IPS DF 19.7 (cell line): ENCODE measurements at places on chromosomes 12 and 14.

- no peak for DNase-seq
Observed at GRCh38 chr14:65169351-65169750, 67.0 kb upstream of the MAX start.

DNA sequence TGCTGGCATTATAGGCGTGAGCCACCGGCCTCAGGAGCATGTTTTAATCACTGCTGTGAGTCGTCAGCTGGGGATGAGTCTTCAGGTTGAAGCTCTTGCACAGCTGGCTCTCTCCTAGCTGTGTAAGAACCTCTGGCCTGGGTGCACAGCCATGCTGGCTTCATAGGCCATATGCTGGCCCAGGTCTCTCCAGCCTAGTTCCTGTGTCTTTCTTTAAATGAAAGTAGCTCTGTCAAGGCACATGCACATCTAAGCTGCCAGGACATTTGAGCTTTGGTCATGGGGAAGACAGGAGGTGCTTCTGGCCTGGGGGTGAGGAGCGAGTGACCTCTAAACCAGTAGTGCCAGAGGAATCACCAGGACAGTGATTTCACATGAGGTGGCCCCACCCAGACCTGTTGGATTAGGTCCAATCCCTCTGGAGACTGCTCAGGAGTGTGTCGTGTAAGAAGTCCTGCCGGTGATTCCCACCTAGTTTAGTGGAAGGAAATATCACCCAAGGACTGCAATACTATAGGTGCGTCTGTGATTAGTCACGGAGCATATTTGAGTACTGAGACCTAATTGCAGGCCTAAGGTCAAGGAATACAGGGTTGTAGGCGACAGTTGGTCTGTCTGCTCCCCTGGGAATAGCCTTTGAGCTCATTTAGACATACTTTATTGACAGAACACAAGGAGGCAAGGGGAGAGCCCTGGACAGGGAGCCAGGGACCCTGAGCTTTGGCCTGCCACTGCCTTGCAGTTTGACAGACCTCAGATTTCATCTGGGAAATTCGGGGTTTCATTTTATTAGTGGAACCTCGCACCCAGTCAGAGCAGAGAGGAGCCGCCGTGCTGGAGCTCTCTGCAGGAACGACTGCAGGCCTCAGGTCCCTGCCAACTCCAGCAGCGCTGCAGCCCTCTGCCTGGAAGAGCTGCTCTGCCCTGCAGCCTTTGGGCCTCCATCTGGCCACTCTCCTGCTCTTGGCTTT lies 67.0 kb downstream of the ANKRD9 start:
- DNase-seq, result no peak

- DNase-seq, result no peak
Observed at GRCh38 chr12:103379670-103380069, 116.1 kb downstream of the C12orf42 start.

- no peak for DNase-seq
Observed at GRCh38 chr12:6957151-6957701, 6.1 kb downstream of the PTPN6 start.

- DNase-seq, result no peak
Observed at GRCh38 chr12:96881608-96882007, 25.4 kb upstream of the NEDD1 start.

DNA sequence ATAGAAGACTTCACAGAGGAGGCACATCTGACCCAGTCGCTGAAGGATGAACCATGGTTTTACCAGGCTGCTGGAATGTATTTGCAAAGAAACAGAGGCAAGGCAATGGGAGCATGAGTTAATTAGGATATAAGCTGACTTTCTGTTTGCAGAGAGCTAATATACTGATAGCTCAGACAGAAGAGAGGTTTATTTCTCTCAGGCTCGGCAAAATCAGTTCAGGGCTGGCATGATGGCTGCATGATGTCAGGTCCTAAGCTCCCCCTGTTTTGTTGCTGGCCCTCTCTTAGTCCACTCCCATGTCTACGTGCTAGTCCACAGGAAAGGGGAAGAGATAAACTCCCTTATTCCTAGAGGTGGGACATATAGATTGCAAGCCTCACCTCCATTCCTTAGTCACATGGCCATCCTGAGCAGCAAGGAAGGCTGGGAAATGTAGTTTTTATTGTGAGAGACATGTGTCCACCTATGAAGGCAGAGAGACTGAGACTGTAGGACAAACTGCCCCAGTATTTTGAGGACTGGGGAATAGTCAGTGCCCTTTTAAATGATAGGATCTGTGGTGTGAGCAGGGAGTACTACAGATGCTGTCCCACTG lies 224.5 kb downstream of the VRK1 start:
- no peak for DNase-seq

GRCh38 chr12:27014859-27015729 lies 910 bp upstream of the TM7SF3 start:
- DNase-seq, result no peak

- no peak for DNase-seq
Observed at GRCh38 chr12:54131641-54132280, 57.0 kb downstream of the SMUG1 start.

- no peak for DNase-seq
Observed at GRCh38 chr12:108806346-108806745, 51.0 kb downstream of the SSH1 start.

DNA sequence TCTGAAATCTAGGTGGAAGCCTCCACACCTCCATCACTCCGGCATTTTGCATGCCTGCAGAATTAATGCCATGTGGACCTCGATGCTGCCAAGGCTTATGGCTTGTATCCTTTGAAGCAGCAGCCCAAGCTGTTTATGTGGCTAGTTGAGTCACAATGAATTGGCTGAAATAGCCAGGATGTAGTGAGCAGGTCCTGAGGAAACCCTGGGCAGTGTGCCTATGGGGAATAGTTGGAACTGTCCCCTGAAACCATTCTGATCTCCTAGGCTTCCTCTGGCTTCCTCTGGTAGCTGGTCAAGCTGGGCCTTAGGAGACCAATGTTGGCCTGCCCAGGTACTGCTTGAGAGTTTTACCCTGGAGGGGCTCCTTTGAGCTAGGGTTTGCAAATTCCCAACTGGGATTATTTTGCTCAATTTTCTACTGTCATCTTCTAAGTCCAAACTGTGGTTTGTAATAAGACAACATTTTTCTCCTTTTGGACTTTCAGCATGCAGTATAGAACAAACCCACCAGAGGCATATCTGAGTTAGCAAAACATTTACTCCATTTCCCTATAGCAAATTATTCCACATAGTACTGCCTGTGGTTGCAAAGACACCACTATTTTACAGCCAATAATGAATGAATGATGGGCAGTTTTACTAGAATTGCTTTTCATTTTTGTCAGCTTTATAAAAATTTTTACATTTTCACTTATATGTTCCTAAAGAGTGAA lies 85.1 kb upstream of the AMIGO2 start:
- DNase-seq, result no peak

GRCh38 chr14:57512220-57512619 lies 18.6 kb upstream of the CCDC198 start:
- no peak for DNase-seq

DNA sequence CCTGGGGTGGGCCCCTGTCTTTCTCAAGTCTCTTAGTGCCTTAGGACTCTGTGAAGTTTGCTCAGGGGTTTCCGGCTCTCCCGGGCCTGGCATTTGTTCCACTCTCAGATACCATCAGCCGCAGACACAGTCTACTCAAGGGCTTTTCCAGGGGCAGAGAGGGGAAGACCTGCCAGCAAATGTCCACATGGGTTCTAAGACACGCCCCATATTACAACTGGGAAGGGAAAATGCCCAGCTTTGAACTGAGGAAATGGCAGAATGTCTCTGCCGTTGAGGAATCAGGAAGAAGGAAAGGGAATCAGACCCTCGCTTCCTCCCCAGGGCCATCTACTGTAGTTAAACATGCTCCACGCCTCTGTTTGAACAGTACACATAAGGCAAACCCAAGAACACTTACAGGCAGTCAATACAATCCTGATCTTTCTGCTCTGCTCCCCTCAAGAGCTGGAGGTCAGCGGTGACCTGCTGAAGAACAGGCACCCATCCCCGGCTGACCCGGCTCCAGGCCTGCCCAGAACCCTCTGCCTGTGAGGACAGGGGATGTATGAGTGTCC lies 7.9 kb downstream of the CCDC85C start:
- no peak for DNase-seq

GRCh38 chr14:101571004-101571403 lies 9.7 kb downstream of the DIO3 start:
- no peak for DNase-seq

DNA sequence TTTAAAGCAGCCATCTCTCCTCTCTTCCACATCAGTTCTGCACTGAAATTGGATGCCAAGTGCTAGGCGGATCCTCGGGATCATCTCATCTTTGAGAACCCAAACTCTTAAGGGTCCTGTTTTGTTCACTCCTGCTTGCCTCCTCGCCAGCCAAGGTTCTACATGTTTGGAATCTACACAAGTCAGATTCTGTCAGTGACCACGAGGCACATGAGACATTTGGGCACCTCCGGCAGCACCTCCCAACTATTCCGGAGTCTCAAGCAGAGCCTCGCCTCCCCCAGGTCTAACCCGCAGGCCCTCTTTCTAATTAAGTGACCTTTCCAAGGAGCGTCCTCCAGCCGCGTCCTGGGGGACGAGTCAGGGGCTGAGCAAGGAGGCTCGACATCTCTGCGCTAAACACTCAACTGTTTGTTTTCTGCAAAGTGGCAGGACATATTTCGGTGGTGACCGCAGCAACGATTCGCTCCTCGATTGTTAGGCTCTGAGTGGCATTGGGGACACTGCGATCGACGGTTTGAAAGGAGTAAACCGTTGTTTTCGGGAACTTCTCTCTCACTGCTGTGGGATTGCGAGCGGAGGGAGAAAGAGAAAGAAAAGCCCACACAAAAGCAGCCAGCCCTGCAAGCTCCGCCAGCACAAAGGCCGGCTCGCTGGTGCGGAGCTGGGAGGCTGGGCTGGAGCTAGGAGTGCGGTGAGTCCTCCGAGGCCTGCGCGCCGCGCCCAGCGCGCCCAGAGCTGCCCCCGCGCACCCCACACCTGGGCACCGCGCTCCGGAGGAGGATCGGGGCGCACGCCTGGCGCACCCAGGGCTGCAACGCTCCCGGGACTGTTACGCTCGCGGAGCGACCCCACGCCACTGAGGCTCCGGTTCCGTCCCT lies 640 bp downstream of the ARMH4 start:
- no peak for DNase-seq

- DNase-seq, result no peak
Observed at GRCh38 chr14:33948145-33948868, 2.6 kb downstream of the EGLN3 start.

DNA sequence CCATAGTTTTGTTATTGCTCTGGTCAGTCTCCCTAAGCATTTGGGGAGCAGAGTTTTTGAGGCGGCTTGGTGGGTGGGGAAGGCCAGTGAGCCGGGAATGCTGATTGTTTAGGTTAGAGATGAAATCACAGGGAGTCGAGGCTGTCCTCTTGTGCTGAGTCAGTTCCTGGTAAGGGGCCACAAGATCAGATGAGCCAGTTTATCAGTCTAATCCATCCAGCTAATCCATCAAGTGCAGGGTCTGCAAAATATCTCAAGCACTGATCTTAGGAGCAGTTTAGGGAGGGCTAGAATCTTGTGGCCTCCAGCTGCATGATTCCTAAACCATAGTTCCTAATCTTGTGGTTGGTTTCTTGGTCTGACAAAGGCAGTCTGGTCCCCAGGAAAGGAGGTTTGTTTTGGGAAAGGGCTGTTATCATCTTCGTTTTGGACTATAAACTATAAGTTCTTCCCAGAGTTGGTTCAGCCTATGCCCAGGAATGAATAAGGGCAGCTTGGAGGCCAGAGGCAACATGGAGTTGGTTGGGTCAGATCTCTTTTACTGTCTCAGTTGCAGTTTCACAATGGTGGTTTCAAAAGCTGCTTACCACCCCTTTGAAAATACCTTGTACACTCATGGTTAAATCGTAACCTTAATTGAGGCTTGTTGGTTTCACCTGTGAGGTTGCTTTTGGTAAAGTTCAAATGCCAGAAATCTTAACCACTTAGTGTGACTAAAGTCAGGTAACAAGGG lies 33.6 kb upstream of the HIGD1C start:
- DNase-seq, result no peak

- no peak for DNase-seq
Observed at GRCh38 chr12:53223389-53224060, 8.5 kb downstream of the RARG start.

- no peak for DNase-seq
Observed at GRCh38 chr14:22555384-22556011, 33.5 kb downstream of the DAD1 start.

DNA sequence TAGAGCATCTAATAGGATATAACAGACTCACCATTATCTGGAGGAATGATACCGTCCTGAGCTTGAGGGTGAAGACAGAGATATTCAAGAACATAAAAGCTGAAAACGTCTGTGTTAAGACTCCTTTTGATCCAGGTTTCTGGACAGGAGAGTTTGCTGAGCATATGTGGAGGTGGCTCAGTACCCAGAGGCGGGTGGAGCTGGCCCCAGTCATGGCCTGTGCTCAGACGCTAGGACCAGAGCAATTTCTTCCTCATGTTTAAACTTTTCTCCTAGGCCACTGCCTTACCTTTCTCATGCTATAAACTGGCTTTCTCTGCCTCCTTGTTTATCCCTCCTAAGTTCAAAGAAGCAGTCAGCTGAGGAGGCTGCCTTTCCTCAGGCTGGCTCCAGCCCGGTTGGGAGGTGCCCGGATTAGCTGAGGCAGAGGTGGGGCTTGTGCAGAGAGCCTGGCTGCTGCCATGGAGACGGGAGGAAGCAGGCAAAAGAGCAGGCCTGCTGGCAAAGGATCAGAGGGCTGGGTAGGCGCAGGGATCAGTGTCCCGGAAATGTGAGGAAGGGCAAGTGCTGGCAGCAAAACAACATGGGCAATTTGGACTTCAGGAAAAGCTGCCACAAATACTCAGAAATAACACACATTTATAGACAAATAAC lies 13.7 kb downstream of the COA8 start:
- no peak for DNase-seq

- no peak for DNase-seq
Observed at GRCh38 chr12:63006536-63006935, 71.6 kb upstream of the PPM1H start.
